ENCODE measurements at places on chromosomes 6 and 20. TPM values are rescaled to one million over a fixed set of nuclear protein-coding genes. Genes with fewer than 3 reads are reported as not detected.

RAD21L1 gene
- not detected for total RNA-seq

POM121L2 gene
- not detected for total RNA-seq

SAMD5 gene
- total RNA-seq: 1.8 TPM

TGM3 gene
- not detected for total RNA-seq

POU5F1 gene
- not detected for total RNA-seq

GRCh38 chr20:44066645-44067606 lies 120.1 kb downstream of the JPH2 start:
- no peak for DNase-seq

- peak; percentile 27 for DNase-seq
Observed at GRCh38 chr6:134636186-134636799, 313.6 kb downstream of the ALDH8A1 start.

DNA sequence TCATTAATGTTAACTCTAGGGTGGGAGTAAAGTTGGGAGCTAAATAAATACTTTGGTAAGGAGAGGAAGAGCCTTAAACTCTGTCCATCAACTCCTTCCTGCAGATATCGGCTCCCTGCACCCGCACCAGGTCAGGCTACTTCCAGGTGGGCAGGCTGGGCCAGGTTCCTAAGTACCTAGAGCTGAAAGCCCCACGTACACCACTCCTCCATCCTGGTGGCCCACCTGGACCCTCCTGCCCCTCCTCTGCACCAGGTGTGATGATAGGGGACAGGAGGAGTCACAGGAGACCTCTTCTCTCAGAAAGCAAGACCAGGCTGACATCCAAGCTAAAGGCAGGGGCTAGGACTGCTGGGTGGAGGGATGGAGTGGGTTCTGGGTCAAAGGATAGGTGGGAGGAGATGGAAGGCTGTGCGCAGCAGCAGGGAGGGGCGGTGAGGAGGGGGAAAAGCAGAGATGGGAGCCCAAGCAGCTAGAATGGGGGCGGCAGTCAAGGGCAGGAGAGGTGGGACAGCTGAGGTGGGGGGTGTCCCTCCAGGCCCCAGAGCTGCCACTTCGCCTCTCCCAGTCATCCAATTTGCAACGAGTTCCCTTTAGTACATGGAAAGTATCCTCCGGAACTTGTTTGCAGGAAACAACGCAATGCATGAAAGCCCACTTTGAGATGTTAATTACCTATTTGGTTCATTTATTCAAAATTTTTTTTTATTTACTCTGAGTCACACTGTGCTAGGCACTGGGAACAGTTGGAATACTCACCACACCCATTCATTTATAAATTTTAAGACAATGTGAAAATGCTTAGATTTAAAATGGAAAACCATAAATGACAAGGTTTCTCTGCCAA lies 15.2 kb upstream of the TOX2 start:
- no peak for DNase-seq

DNA sequence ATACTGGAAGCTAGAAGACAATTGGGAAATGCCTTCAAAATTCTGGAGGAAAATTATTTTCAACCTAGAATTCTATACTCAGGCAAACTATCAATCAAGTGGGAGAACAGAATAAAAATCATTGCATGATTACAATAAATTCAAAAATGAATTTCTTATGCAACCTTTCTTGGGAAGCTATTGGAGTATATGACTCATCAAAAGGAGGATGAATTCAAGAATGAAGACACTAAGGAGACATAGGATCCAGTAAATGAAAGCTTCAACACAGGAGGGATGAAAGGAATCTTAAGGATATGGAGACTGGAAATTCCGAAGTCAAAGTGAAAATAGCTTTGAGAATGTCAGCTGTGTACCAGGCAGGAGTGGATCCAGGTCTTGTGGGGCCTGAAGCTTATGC lies 12.6 kb upstream of the UBR2 start:
- no peak for DNase-seq

DNA sequence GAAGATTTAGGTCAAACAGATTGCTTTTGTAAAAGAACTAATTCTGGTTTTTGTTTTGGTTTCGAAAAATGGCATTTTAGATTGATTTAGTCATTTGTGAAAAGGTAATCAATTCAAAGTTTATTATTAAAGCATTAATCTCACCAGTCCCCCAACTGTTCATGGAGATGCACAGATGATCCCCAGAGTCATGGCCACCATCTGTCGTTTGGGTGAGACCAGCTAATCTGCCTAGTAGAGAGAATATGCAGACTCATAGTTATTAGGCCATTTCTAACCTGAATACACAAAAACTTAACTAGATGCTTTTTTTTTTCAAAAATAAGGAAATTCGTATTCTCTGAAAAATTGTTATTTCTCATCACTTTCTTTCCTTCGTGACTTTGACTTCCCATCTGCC lies 58.1 kb downstream of the C6orf58 start:
- no peak for DNase-seq

DNA sequence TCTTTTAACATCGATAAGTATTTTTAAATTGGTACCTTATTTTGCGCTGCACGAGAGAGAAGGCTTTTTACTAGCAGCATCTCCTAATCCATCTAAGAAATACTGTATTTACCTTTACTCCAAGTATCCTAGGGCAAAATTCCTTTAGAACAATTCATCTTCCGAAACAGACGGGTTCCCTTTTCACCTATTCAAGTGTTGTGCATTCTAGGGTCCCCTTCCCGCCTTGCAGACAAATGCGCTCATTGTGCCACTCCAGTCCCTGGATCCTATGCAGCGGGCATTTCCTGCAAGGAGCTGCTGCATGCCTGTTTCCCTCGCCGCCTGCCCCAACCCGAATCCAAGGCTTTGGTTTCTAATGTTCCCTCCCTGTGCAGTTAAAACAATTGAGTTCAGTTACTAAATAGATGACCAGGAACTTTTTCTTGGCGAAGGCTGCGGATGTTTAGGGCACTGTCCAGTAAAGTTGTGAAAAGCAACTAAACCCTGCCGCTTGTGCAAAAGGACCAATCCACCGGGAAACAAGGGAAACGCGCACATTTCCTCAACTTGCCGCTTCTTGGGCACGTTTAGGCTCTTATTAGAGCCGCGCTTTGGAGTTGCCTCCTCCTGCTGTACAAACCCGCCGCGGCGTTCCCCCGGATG lies 556 bp upstream of the SCAF8 start:
- DNase-seq: peak; percentile 49

DNA sequence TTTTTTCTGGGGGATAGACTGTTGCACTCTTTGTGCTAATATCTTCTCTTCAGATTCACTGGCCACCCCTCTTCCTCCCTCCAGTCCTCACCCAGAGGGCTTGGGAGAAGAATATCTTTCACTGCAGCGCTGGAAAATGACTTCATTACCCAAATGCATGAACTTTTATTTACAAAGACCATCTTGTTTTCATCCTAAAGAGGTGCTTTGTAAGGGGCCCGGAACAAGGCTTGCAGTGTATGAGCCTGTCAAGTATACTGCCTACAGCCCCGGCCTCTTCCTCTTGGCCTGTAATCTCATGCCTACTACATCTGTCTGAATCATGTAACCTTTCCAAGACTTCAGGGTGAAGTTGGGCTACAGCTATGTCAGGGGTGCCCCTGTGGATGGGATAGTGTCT lies 554 bp upstream of the LAMA4 start:
- DNase-seq: peak; percentile 97

- no peak for DNase-seq
Observed at GRCh38 chr6:12343440-12344162, 53.4 kb downstream of the EDN1 start.

- no peak for DNase-seq
Observed at GRCh38 chr20:24291014-24291413, 178.4 kb upstream of the SYNDIG1 start.
